ENCODE measurements at places on chromosomes 12 and 14.

DNA sequence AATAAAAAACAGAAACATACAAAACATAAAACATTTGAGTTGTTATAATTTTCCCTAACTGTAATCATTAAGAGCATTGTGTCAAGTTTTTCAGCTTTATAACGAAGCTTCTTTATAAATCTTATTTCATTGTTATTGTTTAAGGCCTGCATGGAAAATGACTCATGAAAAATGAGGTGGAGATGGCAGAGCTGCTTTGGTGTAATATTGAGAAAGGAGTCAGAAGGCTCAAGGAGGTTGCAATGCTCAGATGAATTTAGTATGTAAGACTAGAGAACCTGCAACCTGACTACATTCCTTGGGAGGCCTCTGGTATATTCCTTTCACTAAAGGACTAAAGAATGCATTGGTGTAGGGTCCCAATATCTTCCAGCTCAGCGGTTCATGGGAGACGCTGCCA is 61.5 kb downstream of the TMEM30B start:
- peak; percentile 50 for DNase-seq

- no peak for DNase-seq
Measured at GRCh38 chr14:99246536-99247097, 25.4 kb downstream of the BCL11B start.

GRCh38 chr14:100665511-100666032 is 61.1 kb upstream of the DLK1 start:
- peak; percentile 57 for DNase-seq

DNA sequence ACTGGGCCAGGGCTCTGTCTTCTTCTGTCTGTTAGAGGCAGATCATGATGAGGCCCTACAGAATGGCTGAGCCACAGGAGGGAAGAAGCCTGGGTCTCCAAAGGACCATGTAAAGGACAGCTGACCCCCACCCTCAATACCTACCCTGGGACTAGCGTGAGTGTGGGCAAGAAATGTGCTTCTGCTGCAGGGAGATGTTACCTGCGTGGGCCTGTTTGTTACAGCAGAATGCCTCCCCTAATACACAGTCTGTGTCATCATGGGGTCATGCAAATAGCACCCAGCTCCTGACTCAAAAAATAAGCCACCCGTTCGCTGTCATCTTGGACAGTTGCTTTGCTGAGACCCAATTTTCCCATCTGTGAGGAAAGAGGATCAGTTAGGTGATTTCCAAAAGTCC is 90.6 kb downstream of the CALM1 start:
- no peak for DNase-seq

DNA sequence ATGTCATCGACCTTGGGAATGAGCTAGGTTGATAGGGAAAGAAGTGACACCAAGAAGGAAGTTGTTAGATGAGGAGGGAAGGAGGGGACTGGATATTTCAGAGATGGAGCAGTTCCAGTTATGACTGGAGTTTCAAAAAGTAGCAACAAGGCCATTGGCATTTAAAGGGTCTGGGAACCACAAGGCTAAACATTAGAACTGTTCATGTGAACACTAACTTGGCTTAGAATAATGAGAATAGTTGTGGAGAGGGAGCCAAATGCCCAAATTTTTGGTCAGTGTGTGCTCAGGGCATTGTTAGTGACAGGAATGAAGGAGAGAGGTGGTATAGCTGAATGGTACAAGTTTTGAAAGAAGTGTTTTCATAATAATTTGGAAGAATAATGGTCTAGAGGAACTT is 16.8 kb downstream of the IFT43 start:
- no peak for DNase-seq

GRCh38 chr14:89397569-89398230 is 19.3 kb downstream of the FOXN3 start:
- DNase-seq: no peak

DNA sequence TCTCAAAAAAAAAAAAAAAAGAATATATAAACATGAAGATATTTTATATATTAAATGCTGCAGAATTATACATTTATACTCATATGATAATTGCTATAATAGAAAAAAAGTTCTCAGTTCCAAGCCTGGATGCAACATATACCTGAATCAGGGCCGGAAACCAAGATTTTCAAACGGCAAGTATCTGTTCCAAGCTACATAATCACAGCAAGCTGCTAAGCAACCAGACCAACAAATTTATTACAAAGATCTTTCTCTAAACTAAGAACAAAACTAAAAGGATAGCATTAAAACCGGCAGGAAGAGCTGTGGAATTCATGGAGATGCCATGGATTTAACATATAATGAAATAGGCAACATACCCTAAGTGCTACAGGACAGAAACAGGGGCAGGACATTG is 7.1 kb downstream of the RACGAP1 start:
- no peak for DNase-seq

DNA sequence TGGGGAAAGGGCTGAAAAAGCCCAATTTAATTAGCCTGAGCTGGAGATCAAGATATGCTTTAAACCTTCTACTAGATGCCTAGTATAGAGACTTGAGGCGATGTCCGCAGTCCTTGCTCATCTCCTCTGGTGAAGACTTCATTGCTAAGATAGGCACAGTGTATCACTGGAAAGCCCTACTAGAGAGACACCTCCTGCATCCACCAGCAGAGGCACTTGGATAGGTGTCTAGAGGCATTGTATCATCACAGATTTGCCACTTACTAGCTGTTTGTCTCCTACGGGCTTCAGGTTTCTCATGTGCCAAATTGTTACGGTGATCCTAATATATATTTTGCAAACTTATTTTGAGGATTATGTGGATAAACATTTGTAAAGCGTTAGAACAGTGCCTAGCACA is 1048.5 kb downstream of the GALC start:
- no peak for DNase-seq

DNA sequence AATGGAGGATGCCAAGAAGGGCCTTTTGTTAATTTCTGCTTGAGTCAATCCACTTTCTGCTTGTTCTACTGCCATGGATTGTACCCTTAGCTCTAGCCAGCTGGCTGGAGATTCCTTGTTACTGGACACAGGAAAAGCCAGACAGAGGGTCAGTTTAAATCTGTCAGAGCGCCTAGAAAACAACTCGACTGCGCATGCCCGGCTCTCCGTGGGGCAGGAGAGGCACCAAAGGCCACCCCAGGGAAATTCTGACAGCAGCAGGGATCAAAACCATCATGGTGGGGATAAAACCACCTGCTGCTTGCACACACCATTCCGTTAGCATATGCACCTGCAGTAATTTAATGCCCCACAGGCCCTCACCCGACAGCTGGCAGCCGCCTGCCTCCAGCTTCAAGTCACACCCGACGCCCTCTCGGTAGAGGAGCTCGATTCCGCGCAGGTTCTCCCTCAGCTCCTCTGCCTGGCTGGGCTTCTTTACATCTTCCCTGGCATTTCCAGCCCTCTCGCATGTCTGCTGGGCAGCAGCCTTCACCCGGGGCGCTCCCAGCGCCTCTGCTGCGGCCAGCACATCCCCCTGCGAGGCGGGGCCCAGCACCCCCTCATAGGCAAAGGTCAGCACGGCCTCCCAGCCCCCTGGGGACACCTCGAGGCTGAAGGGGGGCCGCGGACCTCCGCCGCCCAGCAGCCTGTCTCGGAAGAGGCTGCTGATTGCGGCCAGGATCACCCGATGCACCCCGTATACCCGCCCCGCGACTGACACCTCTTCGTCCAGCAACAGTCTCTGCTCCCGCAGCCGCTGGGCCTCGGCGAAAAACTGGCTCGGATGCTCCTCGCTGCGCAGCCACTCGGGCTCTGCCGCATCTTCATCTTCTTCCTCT is 1.0 kb downstream of the KLHL33 start:
- no peak for DNase-seq

GRCh38 chr12:80045594-80045993 is 53.7 kb upstream of the OTOGL start:
- peak; percentile 90 for DNase-seq

DNA sequence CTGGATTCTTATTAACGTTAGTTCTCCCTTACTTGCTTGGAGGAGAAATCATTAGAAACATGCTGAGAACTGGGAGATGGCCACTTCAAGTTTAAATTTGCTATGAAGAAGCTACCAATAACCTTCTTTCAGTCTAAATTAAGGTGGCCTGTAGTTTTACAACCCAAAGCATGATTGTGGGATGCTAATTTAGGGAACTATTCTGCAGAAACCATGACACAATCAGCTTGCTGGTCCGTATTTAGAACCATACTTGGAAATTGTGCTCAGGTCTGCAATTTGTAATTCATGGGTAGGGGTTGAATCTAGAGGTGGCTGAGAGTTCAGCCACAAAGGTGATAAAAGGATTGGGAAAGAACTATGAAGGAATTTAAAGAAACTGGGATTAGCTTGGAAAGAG is 405.7 kb downstream of the RAD51B start:
- DNase-seq: no peak

GRCh38 chr12:53062977-53063707 is 13.3 kb downstream of the TNS2 start:
- no peak for DNase-seq

DNA sequence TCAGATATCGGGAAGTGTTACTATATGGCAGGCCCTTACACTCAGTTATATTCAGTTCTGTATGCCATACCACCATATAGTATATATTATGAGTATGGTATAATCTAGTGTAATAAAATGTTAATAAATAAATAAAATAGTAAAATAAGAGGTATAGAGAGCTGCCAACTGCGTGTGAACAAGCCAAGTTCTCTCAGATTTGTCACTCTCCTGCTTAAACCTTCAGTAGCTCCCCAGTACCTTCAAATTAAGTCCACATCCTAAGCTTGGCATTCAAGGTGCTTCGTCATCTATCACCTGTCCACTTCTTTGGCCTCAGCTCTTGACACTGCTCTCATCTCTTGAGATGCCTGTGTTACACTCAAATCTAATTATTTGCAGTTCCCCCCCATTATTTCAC is 12.8 kb upstream of the CREBL2 start:
- no peak for DNase-seq

DNA sequence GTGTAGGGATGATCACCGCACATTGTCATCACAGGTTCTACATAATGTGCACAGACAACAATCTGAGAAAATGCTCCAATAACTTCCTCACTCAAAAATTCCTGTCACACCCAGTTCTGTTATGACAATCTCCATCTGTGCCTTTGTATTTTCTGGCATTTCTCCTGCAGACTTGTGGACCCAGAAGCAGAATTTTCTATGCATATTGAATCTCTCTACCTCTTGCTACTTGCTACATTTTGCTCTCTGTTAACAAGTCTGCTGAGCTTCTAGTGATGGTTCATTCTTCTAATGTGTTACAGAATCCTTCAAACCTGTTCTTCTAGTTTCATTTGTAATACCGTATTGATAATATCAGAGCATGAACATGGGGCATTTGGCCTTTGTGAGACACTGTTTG is 127.8 kb upstream of the PTPRQ start:
- peak; percentile 15 for DNase-seq

DNA sequence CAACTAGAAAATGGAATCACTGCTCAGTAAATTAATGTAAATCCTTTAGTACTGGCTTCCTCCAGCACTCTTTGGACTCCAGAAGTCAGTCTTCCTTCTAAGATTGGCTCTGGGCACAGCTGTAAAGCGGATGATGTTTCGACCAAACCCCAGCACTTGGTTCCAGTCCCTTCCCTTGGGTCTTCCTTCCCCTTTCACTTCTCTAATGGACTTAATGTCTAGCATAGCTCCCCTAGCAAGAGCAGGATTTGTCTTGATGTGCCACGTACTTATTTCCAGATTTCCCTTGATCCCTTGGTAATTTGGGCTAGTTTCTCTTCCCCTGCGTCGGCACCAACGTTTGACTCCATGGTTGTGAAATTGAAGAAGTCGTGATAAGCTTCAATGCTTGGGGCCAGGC is 28.3 kb downstream of the C12orf75 start:
- no peak for DNase-seq

- peak; percentile 12 for DNase-seq
Measured at GRCh38 chr14:67485501-67486095, 2.9 kb downstream of the TMEM229B start.

- no peak for DNase-seq
Measured at GRCh38 chr12:105736498-105736897, 402.3 kb downstream of the NUAK1 start.

- DNase-seq: no peak
Measured at GRCh38 chr14:54377501-54377900, 19.3 kb upstream of the CDKN3 start.

DNA sequence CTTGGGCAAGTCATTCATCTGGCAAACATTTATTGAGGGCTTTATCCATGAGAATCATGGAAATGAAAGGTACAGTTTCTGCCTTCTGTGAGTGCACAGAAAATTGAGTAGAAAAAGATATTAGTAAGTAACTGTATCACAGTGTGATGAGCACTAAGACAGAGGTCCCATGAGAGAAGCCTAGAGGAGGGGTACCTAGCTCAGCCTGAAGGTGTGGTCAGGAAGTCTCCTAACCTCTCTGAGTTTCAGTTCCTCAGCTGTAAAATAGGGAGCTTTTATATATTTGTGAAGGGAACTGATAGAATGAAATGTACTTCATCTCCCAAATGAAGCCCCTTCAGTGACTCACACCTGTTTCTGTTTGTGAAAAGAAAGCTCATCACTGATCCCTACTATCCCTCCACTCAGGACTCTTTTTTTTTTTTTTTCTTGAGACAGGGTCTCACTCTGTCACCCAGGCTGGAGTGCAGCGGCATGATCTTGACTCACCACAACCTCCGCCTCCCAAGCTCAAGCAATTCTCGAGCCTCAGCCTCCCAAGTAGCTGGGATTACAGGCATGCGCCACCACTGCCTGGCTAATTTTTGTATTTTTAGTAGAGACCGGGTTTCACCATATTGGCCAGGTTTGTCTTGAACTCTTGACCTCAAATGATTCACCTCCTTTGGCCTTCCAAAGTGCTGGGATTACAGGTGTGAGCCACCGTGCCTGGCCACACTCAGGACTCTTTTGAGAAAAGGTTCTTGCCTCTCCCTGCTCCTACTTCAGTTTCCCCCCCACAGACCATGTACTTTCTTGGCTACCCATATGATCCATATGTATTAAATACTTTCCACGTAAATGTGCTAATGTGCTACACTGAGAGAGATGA is 93.7 kb upstream of the FUT8 start:
- no peak for DNase-seq
